Osteoblast (primary cell): ENCODE measurements at places on chromosomes 12 and 14. TPM values are rescaled to one million over a fixed set of nuclear protein-coding genes. Genes with fewer than 3 reads are reported as not detected.

WNT5B gene
- total RNA-seq: 59.0 and 71.0 TPM in 2 replicates

CCDC177 gene
- not detected in 2 replicates for total RNA-seq

SMCO2 gene
- 0.72 and 0.88 TPM in 2 replicates for total RNA-seq

TAS2R43 gene
- total RNA-seq: 5.0 TPM in 1 of 2 replicates, not detected in the other

HOXC12 gene
- under 0.01 TPM in 1 of 2 replicates, not detected in the other for total RNA-seq

RNASE3 gene
- total RNA-seq: not detected in 2 replicates

REP15 gene
- 3.5 and 4.0 TPM in 2 replicates for total RNA-seq

CYP46A1 gene
- 0.36 and 0.59 TPM in 2 replicates for total RNA-seq

VRTN gene
- total RNA-seq: not detected in 2 replicates

CKAP4 gene
- total RNA-seq: 184 TPM in 2 replicates

DIO3 gene
- not detected in 2 replicates for total RNA-seq

CLEC9A gene
- not detected in 2 replicates for total RNA-seq

LRP1-AS gene
- not detected in 2 replicates for total RNA-seq

GZMH gene
- total RNA-seq: not detected in 2 replicates

ZDHHC22 gene
- not detected in 2 replicates for total RNA-seq

TSPAN9 gene
- 12.1 and 13.0 TPM in 2 replicates for total RNA-seq

DPPA3 gene
- not detected in 2 replicates for total RNA-seq

NOVA1 gene
- 0.36 TPM in 1 of 2 replicates, not detected in the other for total RNA-seq
